LHCN-M2 (cell line): ENCODE measurements at places on chromosomes 3 and 15. TPM values are rescaled to one million over a fixed set of nuclear protein-coding genes. Genes with fewer than 3 reads are reported as not detected.

IL17RC gene
- total RNA-seq: 30.1 and 42.3 TPM in 2 replicates

MUSTN1 gene
- not detected in 2 replicates for total RNA-seq

CNTN3 gene
- 0.11 TPM in 1 of 2 replicates, not detected in the other for total RNA-seq

SLC28A2 gene
- total RNA-seq: not detected in 2 replicates

KIF23 gene
- 134 and 149 TPM in 2 replicates for total RNA-seq

SCN11A gene
- total RNA-seq: not detected in 2 replicates

HGD gene
- 0.06 TPM in 2 replicates for total RNA-seq

TNFSF10 gene
- total RNA-seq: not detected in 2 replicates

TRIM59 gene
- 33.0 and 45.5 TPM in 2 replicates for total RNA-seq

TMEM207 gene
- not detected in 2 replicates for total RNA-seq

MESD gene
- 17.8 and 19.4 TPM in 2 replicates for total RNA-seq

TERC gene
- 434 and 471 TPM in 2 replicates for total RNA-seq

GRCh38 chr3:58198362-58198761, 12.4 kb downstream of the DNASE1L3 start:
- DNase-seq: no peak

- DNase-seq: peak; percentile 5
These were observed 1.2 kb downstream of the LHFPL4 start for GRCh38 chr3:9552252-9552999.

GRCh38 chr15:67836134-67836455, 3.8 kb downstream of the RNU6-1 start:
- no peak for DNase-seq

GRCh38 chr3:151580591-151580990, 119.7 kb upstream of the IGSF10 start:
- peak; percentile 17 for DNase-seq

- peak; percentile 94 for DNase-seq
These were observed 109.1 kb downstream of the LPP start for GRCh38 chr3:188262913-188263683.

DNA sequence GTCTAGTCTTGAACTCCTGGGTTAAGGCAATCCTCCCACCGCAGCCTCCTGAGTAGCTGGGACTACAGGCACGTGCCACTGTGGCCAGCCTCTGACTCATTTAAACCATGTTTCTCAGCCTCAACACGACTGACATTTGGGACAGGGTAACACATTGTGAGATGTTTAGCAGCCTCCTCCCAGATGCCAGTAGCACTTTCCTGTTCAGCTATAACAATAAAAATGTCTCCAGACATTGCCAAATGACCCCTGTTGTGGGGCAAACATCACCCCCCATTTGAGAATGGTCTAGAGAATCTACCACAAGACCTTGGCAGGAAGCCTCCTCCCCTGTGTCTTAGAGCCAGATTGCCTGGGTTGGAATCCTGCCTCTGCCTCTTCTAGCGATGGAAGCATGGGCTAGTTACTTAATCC, 8.4 kb downstream of the TMEM40 start:
- DNase-seq: peak; percentile 84

DNA sequence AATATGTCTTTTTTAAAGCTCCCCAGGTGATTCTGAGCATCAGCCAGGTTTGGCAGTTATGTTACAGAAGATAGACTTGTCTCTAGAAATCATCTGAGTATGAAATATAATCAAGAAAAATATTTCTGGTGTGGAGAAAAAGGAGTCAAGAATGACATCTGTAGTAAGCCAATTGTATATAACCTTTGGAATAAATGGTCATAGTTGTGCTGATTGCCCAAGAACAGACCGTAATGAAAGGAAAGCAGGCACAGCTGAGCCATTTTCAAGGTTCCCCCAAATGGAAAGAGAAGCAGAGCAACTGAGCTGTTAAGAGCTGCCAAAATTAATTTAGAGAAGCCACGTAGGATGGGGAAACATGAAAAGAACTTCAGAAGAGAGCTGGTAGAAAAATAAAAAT, 26.6 kb downstream of the GOLM2 start:
- no peak for DNase-seq

DNA sequence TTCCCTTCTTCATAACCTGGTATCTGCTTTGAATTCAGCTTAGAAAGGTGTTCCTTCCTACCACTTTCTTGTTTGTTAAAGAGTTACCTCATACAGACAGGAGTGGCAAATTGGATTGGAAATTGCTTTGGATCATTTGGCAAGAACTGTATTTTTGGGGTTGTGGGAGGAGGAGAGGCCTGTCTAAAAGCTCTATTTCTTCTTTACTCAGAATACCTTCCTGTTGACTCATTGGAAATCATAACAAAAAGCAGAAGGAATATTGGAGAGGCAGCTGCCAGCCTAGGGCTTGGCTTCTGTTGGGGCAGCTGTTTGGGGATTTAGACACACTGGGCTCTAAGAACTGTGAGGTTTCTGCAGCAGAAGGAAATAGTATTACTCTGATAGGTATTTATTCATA, 14.2 kb downstream of the IQGAP1 start:
- DNase-seq: peak; percentile 98

GRCh38 chr15:33086500-33087121, 107.9 kb downstream of the FMN1 start:
- peak; percentile 81 for DNase-seq

DNA sequence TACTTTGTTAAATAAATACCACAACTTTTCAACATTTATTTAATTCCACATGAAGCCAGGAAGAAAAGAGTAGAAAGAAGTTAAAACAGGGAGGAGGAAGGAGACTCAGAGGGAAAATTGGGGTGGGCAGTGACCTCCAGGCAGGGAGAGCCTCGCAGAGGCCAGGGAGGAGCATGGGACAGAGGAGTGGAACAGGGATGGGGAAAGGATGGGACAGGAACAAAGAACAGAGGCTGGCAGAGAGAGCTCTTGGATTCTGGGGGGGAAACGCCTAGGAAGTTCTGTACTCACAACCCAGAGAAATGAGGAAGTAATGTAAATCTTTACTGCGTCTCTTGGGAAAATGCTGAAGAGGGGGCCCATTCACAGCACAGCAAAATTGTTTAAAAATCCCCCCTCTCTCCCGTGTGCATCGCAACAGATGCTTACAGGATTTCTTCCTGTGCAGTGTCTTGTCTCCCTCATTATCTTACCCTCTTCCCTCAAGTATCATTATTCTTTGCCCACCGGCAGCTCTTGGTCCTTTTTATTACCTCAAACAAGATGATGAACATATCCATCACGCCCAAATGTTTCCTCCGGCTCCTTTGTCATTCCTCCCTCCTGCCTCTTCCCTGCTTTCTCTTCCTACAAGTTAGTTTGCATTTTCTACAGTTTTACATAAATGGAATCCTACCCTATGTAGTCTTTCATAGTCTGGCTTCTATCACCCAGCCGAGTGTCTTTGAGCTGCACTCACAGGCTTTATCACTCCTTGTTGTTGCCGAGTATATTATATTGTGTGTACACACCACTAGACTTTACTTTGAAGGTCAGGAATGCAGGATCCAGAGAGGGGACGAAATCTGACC, 65.5 kb downstream of the ARHGAP31 start:
- no peak for DNase-seq

DNA sequence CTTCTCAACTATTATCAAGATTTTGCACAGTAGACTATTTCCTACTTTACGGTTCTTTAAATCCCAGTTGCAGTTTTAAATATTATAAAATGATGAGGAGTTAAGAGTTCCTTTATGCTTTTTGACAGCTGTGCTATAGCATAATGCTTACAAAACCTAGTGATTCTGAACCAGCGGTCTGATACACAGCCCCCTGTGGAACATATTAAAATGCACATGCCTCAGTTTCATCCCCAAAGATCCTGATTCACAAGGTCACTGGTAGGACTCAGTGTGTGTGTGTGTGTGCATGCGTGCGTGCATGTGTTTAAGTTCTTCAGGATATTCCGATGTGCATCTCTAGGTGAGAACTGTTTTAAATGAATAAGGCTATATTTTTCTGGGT, 330.1 kb upstream of the TPM1 start:
- DNase-seq: no peak

DNA sequence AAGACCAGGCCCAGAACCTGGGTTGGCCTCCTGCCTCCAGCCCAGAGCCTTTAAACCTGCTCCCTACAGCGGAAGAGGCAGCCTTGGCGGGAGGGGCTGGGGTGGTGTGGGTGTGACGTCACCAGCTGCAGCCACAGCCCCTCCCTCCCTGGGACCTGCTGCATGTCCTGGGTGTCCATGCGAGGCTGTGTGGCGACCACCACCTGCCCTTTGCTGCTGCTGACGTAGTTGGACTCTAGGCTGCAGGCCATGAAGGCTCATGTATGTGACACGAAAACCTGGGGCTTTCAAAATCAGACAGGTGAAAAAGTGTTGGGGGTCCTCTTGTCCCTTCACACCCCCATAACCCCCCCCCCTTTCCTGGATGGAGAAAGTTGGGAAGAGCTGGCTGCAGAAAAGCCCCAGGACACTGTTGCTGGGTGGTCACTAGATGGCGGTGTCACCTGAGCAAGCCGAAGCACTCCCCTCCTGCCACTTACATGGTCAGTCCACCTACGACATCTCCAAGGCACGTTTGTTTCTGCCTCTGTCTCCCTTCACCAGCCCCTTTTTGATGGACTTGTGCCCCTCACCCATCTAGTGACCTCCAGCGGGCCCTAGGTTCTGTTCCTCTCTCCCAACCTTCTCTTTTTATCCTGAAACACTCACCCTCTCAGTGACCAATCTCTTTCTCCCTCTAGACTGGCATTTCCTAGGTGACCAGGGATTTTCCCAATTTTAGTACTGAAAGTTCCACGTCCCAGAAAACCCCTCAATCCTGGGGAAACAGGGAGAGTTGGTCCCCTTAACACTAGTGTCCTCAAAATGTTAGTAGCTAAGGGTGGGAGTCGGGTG, 35.2 kb downstream of the SLC6A20 start:
- DNase-seq: peak; percentile 45

GRCh38 chr3:124444075-124444474, 286.2 kb upstream of the UMPS start:
- no peak for DNase-seq

DNA sequence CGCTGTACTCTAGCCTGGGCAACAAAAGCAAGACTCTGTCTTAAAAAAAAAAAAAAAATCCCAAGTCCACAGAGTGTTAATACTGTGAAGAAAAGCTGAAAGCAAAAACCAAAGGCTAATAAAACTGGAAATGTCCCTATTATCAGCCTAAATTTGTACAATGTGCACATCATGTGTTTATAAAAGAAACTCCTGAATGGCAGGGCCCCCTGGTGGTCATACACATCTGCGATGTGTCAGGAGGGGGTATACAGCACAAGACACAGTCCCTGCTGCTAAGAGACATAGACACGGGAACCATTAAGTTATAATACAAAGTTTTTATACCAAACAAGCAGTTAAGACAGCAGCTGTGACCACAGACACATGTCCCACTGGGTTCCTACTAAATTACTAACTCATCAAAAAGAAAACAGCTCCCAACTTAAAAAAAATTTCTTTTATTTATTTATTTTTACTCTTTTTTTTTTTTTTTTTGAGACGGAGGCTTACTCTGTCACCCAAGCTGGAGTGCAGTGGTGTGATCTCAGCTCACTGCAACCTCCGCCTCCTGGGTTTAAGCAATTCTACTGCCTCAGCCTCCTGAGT, 31.0 kb downstream of the IDH2 start:
- DNase-seq: peak; percentile 86

GRCh38 chr3:67176396-67176795, 178.3 kb downstream of the KBTBD8 start:
- no peak for DNase-seq

DNA sequence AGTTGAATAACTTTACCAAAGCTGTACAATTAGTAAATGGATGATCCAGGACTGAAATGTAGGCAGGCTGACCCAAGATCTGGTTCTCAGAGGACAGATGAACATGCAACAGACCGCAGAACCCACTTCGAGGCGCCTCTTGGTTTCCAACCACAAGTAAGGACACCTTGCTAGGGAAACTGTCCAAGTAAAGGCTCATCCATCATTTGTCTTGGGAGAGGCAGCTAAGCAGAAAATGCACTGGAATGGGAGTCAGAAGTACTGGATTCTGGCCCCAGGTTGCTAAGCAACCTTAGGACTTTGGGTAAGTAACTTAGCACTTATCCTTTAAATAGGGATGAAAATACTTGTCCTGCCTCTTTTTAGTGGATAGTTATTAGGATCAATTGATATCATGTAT, 366.3 kb upstream of the LRRC3B start:
- DNase-seq: no peak

DNA sequence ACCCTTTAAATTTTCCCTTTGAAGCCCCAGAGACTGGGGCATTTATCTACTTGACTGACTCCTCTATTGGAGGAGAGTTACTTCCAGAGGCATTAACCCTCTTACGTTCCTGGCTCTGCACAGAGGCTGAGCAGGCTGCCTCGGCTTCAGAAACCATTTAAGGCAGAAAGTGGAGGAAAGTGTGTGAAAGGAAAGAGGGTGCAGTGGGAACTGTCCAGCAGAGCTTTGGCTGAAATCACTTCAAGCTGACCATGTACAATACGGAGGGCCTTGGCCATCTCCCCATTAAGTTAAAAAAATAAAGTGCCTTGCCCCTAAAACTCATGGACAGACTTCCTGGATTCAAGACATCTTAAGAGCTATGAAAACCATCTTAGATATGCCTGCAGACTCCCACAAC, 238.7 kb downstream of the SV2B start:
- DNase-seq: no peak

DNA sequence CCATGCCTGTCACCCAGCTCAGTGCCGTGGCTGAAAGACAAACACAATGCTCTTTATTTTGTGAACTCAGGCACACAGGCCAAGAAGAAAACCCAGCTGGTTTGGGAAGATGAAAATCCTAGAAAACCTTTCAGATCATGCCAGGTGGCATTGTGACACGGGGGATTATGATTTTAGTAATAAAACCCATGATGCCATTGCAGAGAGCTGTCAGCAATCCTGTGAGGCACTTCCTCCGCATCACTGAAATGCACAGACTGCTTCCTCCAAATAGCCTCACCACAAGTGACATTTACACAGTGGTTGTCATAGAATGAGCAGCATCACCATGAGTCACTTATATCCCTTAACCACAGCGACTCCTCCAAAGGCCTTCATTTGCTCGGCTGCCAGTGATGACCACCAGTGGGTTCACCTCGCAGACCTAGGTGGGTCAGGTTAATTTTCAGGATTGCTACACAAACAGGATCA, 22.7 kb downstream of the ABHD6 start:
- DNase-seq: peak; percentile 87

DNA sequence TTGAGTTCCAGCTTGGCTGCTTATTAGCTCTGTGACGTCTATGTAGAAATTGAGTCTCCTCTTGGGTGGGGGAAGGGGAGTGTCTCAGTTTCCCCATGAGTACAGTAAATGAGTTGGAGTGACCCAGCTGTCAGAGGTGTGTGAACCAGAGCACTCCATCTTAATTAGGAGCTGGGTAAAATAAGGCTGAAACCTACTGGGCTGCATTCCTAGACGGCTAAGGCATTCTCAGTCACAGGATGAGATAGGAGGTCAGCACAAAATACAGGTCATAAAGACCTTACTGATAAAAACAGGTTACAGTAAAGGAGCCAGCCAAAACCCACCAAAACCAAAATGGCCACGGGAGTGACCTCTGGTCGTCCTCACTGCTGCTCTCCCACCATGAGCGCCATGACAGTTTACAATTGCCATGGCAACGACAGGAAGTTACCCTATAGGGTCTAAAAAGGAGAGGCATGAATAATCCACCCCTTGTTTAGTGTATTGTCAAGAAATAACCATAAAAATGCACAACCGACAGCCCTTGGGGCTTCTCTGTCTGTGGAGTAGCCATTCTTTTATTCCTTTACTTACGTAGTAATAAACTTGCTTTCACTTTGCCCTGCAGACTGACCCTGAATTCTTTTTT, 222.4 kb downstream of the CACNA2D3 start:
- DNase-seq: no peak

- no peak for DNase-seq
These were observed 6.4 kb upstream of the ITGB5 start for GRCh38 chr3:124893526-124893925.

- no peak for DNase-seq
These were observed 62.3 kb downstream of the NOX5 start for GRCh38 chr15:69076756-69077155.

- peak; percentile 9 for DNase-seq
These were observed 24.7 kb upstream of the TM2D3 start for GRCh38 chr15:101676921-101677329.
